Epithelial cell of esophagus (primary cell): ENCODE measurements at places on chromosomes 4 and X.

GRCh38 chr4:3215733-3216132 is 33.2 kb upstream of the MSANTD1 start:
- no peak for DNase-seq

- peak; percentile 67 for DNase-seq
Measured at GRCh38 chr4:26459054-26459755, 31.1 kb downstream of the CCKAR start.

DNA sequence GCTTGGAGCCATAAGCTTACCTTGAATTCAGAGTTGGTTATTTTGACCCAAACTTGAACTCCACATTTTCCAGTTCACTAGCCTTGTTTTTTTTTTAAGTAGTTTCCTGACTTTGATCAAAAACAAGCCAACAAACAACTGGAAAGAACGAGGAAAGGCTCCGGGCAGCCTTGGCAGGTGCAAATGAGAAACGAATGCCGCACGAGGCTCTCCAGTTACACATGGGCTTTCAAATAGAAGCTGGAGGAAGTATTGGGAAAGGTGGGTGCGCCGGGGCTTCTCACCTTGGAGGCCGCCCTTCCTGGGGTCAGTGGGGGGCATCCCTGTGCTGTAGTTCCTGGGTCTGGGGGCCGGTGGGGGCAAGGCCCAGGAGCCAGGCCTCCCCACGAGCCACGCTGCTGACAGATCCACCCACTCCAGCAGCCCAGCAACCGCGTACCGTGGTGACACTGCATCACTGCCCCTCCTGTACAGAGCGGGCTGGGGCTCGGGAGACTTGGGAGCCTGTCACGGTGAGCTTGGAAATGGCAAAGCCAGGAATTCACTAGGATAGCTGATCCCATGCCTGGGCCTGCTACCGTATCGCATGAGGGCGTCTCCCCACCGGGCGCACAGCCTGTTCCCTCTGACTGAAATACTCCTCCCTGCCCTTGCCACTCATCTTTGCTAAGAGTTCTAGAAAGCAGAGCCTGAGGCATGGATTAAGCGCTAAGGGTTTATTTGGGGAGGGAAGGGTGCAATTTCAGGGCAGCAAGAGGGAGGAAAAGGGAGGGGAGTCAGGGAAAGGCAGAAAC is 50.9 kb upstream of the ADRA2C start:
- DNase-seq, result no peak

DNA sequence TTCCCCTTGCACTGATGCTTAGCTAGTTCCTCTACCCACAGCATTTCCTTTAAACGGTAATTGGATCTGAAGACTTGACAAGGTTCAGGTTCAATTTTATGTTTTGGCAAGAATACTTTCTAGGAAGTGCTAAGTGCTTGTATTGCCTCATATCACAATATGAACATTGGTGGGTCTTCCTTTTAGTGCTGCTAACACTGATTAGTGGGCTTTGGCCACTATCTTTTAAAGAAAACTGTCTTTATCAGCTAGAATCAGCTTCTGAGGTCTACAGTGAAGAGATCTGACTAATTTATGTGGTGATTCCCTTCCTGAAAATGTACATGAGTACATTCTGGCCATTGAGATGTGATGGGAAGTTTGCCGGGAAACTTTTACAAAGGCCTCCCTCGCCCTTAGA is 316.7 kb upstream of the KLF3 start:
- no peak for DNase-seq

DNA sequence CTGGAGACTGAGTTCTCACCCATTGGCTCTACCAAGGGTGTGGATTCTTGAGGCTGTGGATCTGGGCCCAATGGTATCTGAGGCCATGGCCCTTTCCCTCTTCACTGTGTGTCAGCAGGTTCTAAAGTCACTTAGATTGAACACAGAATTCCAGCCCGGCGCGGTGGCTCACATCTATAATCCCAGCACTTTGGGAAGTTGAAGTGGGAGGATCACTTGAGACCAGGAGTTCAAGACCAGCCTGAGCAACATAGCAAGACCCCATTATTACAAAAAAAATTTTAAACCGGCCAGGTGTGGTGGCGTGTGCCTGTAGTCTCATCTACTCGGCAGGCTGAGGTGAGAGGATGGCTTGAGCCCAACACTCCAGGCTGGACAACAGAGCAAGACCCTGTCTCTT is 18.0 kb upstream of the XPNPEP2 start:
- DNase-seq, result no peak

DNA sequence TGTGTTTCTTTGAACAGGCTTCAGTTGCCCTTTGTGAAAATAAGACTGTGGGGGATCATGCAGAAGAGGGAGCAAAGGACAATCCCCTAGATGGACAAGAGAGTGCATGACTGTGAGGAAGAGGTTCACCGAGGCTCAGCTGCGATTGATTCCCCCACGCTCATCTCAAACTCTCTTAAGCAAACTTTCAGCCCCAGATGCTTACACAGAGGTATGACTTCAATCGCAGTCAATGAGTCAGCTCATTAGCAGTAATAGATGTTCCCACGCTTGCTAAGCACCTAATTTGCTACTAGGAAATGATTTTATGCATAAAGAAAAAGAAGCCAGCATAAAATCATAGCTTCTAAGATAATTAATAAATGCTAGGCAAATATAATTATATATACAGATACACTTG is 2256.1 kb upstream of the AGA start:
- DNase-seq, result peak; percentile 57

GRCh38 chr4:136893573-136893972 is 638.7 kb downstream of the PCDH18 start:
- no peak for DNase-seq

GRCh38 chrX:107603429-107604159 is 24.7 kb upstream of the PRPS1 start:
- no peak for DNase-seq

- no peak for DNase-seq
Measured at GRCh38 chrX:69045616-69046345, 119.5 kb downstream of the PJA1 start.

DNA sequence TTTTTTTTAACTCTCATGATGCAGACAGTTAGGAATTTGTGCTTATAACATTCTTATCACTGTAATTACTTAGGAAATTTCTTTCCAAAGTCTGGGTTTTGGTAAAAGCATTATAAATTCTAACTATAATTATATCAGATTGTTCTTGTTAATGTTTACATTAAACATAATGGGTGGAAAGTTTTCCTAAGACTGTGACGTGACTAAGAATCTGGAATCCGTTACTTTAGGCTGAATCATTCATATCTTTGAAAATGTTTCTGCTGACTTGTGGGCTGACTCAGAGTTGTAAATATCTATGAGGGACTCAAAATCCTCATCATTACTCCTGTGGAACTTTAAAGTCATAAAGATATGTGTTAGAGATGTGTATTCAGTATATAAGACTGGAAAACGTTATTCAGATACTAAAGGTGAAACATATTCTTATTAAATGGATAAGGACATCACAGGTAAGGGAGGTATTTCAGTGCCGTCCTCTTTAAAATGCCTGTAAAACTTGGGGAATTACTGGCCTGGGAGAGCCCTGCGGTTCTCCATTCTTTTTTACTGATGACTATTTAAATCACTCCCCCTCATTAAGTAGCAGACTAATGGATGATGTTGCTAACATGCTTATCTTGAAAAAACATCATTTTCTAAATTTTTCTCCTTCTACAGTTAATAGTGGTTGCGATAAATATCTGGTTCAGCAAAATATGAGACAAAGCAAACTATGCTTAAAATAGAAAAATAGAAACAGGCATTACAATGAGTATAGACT is 159.0 kb downstream of the DCLK2 start:
- peak; percentile 88 for DNase-seq

- DNase-seq, result peak; percentile 71
Measured at GRCh38 chr4:154622598-154622997, 10.1 kb upstream of the FGG start.

DNA sequence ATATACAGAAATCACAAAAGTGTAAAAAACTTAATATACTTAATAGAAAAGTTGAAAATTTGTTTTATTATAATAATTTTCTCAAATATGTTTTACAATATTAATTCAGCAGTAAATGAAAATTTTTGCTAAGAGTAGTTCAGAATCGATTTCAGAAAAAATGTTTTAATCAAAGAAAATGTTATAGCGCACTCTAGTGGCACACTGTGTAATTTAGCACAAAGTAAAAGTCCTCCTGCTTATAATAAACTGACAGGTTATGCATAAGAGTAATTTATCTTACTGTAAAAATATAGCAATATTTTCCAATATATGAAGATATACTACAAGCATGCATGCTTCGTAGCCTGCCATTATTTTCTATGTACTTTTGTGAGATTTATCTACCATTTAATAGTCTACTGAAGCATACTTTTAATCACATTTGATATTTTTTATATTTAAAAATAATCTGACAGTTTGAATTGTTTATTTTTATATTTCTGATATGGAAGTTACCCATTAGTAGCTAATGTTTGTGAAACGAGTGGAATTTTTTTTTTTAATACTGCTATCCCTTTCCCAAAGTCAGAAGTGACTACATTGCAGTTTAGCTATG is 217.9 kb upstream of the KLHL4 start:
- peak; percentile 19 for DNase-seq

GRCh38 chrX:70554081-70554480 is 109.4 kb downstream of the DLG3 start:
- peak; percentile 33 for DNase-seq

DNA sequence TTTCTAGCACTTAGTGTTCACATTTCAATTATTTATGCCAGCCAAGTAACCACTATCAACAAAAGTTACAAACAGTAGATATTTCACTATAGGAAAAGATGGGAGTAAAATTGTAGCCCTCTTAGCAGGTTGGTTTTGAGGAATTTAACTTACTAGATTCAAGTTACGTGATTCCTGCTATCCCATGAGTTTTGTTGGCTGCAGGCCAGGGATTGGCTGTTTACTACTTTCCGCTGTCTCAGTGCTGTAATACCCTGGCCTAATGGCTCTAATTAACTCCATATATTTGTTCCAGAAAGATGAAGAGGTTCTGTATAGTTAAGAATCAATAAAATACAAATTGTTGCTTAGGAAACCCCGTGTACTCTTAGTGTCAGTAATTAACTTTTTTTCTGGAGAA is 55.5 kb upstream of the MAGED1 start:
- peak; percentile 4 for DNase-seq
